Left renal cortex interstitium (tissue), 4 donors: ENCODE measurements at places on chromosomes 16 and 17.

GRCh38 chr17:6218333-6218732 is 148.2 kb downstream of the WSCD1 start:
- no peak for DNase-seq

GRCh38 chr17:67999291-67999911 is 3.1 kb upstream of the C17orf58 start:
- DNase-seq = no peak

DNA sequence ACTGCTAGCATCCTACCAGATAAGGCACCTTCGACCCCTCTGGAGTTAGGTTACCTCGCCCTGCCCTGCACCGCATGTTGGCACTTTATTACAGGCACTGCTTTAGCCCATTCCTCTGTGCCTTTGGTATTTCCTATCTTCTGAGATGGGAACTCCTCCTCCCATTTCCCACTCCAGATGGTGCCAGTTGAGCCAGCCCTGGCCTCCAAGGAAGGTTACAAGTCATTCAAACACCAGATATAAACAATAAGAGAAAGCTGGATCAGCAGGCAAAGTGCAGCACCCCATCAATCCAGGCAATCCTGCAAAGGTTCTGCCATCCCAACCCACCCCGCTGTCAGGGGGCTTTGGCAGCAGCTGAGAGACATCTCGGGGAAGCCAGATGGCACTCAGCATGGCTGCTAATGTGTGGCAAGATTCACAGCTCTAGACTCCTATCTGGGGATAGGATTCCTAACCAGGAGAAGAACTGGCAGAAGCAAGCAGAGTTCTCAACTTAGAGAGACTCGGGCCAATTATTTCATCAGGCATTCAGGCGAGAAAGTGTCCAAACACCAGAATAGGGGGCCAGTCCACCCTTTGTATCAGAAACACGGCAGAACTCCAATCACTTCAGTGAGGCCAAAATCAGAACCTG is 113.0 kb downstream of the COPRS start:
- no peak for DNase-seq

DNA sequence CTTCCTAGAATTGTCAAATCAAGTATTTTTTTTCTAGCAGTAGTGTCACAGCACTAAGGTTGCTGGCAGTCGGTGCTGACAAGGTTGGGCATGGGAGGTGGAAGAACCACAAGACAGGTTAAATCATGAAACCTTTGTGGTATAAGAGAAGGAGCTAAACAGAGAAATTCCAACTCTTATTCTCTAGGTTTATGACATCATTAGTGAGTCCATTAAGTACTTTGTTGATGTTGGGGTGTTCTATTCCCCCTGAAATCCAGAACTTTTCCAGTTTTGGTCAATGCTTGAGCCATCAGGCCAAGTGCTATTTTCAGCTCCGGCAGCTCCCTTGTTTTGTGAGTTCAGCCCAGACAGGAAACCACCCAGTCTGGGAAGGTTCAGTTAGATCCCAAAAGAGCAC is 206.0 kb upstream of the SOX9 start:
- DNase-seq = no peak

DNA sequence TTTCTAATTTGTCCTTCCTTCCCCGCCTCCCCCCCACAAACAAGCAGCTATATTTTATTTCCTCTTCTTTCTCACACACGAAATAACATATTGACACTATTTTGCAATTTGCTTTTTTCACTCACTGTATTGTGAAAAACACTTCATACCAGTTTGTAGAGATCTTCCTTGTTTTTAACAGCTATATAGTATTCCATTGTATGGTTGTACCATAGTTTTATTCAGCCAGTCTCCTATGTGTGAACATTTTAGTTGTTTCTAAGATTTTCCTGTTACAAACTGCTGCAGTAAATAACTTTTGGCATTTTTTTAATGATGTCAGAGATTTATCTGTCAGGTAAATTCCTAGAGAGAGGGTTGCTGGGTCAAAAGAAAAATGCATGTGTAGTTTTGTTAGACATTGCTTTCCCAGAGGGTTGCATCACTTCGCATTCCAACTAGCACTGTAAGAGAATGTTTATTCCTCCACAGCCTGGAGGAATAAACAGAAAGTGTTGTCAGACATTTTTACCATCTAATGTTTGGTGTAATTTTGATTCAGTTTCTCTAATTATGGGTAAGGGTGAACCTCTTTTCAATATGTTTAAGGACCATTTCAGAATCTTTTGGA is 101.2 kb downstream of the MRTFB start:
- DNase-seq = no peak
